Nephron progenitor cell (in vitro differentiated cells): ENCODE measurements at places on chromosomes 6 and 20.

GRCh38 chr20:13626724-13627123, 12.0 kb downstream of the TASP1 start:
- no peak for DNase-seq

GRCh38 chr6:126716032-126716431, 376.1 kb downstream of the CENPW start:
- DNase-seq, result no peak

GRCh38 chr20:44006578-44006977, 91.9 kb downstream of the TOX2 start:
- no peak for DNase-seq

DNA sequence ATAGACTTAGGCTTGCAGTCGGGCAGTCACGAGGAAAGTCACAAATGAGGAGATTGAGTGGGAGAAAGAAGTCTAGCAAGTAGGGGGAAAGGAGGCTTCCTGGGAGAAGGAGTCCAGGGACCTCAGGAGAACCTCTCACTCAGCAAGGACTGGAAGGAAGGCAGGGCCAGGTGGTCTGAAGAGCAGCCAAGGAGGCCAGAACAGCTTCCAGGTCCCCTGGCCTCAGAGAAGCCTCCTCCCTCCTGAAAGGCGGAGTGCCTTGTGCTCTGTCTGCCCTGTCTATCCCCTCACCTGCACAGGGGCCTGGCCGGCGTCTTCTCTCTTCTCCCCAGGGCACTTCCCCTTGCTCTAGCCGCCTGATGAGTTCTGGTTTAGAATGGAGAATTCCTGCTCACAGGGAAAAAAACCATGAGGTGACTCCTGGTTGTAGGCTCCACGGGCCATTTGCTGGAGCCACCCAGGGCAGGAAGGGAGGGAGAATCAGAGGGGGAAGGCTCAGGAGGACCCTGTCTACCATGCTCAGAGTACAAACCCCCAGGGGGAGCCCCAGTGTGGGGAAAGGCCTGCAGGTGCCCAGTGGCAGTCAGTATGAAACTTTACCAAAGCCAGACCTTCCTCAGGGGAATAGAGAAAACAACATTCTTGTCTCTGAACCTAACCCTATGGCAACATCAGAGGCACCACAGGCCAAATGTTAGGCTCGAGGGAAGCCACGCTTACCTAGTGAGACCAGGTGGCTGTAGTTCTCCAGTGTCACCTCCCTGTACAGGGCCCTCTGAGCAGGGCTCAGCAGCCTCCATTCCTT, 11.2 kb downstream of the ZNF337 start:
- DNase-seq, result no peak

GRCh38 chr6:147900247-147900830, 391.8 kb downstream of the SAMD5 start:
- DNase-seq, result no peak

GRCh38 chr6:46305833-46306232, 135.1 kb upstream of the ENPP5 start:
- no peak for DNase-seq

- no peak for DNase-seq
Observed at GRCh38 chr6:133612459-133612858, 276.5 kb upstream of the TCF21 start.

DNA sequence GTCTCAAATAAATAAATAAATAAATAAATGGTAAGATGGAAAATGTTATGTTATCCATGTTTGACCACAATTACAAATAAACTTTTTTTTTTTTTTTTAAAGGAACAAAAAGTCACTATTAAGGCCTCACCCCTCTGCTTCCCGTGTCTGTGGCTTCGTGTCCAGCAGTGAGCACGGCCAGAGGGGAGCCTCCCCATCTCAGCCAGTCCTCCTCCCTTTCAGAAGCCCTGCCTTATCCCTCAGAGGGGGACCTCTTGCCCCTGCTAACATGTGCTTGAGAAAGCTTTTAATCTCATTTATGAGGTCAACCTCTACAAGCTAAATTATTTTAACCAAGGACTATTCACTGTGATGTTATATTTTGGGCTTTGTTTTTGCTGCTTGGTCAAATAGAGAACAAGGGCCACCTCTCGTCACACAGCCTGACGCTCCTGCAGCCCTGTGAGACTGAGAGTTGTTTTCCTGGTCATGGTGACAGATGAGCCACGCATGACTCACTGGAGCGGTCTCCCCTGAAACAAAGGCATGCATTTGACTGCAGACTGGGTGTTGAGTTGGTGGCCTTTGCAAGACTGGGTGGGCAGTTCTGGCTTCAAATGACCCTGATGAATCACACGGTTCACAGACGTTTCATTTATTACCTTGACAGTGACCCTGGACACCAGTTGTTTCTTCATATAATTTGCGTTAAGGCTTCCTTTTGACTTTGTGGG, 131.8 kb downstream of the TIAM2 start:
- DNase-seq, result peak; percentile 34

GRCh38 chr6:113669606-113670005, 187.5 kb upstream of the MARCKS start:
- DNase-seq, result no peak

DNA sequence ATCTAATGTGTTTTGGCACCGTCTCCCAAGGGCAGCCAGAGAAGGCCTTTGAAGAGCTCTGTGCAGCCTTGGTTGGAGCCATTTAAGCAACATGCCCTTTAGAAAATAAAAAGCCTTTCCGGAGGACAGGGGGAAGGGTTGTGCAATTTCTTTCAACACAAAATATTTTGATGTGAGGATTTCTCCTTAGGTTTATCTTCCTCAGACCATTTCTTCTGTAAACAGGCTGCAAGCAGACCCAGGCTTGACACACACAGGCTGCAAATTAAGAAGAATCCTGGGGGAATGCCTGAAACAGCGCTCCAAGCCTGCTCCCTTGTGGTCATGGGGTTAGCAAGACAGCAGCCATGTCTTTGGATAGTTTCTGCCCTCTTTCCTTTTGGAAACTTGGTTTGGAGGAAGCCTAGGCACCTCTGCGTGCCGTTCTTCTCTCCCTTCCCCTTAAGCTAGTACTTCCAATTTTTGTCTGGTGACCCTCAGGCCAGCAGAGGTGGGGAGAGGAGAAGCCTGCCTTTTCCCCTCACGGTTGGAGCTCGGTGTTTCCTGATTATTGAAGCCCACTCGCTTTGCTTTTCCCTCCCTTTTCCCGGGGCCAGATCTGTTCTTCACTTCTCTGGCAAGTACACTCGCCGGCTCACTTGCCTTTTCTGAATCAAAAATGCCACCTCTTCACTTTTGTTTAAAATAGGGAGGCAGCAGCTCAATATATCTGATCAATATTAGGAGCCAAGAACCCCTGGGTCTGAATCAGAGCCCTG, 39.6 kb upstream of the NOX3 start:
- DNase-seq, result peak; percentile 28

- peak; percentile 20 for DNase-seq
Observed at GRCh38 chr20:33915726-33916331, 77.9 kb upstream of the RALY start.

GRCh38 chr20:2230726-2231488, 64.9 kb upstream of the TGM3 start:
- DNase-seq, result no peak

DNA sequence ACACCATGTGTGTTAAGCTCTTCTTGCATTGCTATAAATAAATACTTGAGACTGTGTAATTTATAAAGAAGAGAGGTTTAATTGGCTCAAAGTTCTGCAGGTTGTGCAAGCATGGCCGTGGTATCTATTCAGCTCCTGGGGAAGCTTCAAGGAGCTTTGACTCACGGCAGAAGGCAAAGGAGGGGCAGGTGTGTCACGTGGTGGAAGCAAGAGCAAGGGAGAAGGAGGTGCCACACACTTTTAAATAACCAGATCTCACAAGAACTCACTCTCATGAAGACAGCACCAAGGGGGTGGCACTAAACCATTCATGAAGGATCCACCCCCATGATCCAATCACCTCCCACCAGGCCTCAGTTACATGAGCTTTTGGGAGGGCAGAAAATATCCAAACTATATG, 193.7 kb downstream of the ERMARD start:
- no peak for DNase-seq

GRCh38 chr6:24872779-24873178, 63.0 kb downstream of the RIPOR2 start:
- DNase-seq, result no peak

DNA sequence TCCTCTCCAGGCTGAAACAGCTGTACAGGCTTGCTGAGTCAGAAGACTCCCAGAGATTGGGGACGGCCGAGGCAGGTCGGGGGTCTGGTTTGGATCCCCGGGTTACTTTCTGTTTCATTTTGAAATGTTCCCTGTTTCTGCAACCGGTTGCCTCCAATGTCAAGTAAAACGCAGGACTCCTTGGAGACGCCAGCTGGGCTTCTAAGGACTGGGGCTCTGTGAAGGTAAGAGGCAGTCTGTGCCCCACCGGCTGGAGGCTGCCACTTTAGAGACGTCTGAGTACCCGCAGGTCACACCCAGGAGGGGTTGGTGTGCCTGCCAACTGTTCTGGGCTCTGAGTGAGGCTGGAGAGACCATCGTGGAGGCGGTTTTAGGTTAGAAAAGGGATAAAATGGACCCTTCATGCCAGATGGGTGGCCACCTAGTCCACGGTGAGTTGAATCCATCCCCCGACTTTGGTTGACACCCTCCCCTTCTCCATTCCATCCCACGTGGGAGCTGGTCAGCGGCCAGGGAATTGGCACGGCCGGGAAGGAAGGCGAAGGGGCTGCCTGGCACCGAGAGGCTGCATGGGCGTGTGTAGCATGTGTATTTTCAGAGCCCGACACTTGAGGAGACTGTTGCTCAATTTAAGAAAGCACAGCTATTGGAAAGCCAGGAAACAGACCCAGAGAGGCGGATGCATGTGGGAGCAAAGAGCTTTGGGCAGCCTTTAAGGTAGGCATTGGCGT, 240.9 kb downstream of the PHACTR1 start:
- peak; percentile 14 for DNase-seq

DNA sequence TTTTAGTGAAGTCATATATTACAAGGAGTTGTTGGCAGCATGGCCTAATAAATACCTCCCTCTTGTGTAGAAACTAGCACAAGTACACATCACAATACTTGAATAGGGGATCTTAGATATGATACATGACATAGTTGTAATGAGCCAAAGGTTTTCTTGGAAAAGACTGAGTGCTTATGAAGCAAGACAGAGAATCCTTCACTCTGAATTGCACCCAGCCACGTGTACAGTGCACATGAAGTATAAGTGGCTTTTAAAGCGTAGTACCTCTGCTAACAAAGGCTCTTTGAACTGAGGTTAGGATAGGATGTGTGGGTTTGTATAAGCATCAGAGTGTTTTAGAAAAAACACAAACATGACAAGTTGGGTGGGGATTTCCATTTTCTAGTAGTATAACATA, 145.5 kb upstream of the STMND1 start:
- no peak for DNase-seq

GRCh38 chr6:2756687-2757224, 6.0 kb upstream of the MYLK4 start:
- no peak for DNase-seq

GRCh38 chr6:153790048-153790447, 249.0 kb upstream of the OPRM1 start:
- DNase-seq, result no peak

GRCh38 chr6:150891888-150892485, 26.5 kb downstream of the MTHFD1L start:
- peak; percentile 68 for DNase-seq

DNA sequence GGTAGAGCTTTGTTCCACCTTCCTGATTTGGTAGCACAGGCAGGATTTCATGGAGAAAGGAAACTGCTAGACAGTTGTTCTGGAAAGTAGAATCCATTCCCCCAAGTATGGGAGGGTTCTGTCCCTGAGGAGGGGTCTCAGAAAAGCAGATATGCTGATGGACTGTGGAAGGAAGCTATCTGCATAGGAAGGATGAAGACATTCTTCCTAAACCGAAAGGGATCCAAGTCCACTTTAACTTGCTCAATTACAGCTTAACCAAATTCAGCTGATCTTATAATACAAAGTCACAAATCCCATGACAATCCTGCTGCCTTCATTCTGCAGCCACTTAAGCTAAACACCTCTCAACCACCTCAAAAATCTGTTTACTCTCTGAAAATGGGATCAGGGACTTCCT, 2.6 kb downstream of the MAN1A1 start:
- no peak for DNase-seq

DNA sequence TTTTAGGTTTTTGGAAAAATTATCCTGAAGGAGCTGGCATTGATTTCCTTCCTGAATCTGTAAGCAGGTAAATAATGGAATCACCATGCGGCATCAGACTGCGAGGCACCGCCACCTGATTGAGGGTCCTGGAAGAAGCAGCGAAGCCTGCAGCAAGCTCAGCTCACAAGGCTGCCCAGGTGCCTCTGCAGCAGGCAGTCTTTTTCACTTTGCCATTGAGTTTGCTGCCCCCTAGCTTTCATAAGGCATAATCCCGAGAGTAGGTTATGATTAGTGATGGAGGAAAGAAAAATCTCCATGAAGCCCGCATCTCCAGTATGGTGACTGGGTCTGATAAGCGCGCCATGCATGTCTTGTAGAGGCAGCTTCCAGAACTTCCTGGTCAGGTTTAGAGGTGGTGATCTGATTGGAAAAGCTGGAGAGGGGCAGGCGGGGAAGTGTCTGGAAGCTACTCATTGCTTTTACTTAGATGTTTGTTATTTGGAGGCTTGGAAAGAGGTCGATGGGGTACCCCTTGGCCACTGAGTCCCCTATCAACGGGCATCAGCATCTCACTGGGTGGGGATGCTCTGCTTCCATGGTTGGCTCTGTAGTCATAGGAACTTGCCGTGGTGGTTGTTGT, 26.7 kb downstream of the IYD start:
- DNase-seq, result peak; percentile 58

DNA sequence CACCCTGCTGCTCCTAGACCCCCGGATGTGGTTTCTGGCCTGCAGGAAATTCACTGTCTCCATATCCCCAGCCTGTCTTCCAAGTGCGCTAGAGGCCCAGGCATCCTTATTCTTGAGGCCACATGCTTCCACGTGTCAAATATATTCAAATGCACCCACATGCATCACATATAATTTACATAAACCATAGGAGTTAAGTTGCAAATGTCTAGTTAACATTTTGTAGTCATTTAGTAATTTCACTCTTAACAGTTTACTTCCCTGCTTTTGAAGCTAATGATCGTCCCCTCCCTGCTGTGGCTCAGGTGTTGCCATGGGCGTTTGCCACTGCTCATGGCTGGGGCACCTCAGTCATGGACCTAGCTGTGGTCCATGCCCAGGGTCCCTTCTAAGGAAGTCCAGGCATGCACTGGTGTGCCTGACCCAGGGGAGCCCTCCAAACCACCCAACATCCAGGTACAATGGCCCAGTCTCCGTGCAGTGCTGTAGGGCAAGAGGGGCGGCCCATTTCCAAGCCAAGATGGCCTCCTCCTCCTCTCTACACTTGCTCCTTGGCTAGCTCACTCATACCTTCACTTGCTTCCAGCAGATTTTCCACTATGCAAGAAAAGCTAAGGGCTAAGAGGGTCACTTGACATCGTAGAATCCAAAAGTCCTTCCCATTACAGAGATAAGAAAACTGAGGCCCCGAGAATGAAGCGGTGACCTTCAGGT, 42.4 kb downstream of the FGD2 start:
- no peak for DNase-seq

- no peak for DNase-seq
Observed at GRCh38 chr6:45006893-45007292, 321.2 kb upstream of the RUNX2 start.
